A549 treated with AZD2906 at 1 μM for 4 hours (cell line): ENCODE measurements at places on chromosomes 7 and 10. TPM values are rescaled to one million over a fixed set of nuclear protein-coding genes. Genes with fewer than 3 reads are reported as not detected.

FAM25G gene
- 0.73 to 1.2 TPM (median 0.90 TPM) in 4 of 5 replicates, not detected in the other for total RNA-seq

TSPAN13 gene
- 14.7 to 18.8 TPM (median 17.1 TPM) in 5 replicates for total RNA-seq

VAX1 gene
- 0.98 to 1.4 TPM (median 1.3 TPM) in 5 replicates for total RNA-seq

ZNF425 gene
- total RNA-seq: 1.2 to 1.4 TPM (median 1.3 TPM) in 5 replicates

GAD2 gene
- not detected in 5 replicates for total RNA-seq
